Thoracic aorta (tissue), 2 donors: ENCODE measurements at places on chromosomes 3 and 15. TPM values are rescaled to one million over a fixed set of nuclear protein-coding genes. Genes with fewer than 3 reads are reported as not detected.

DNA sequence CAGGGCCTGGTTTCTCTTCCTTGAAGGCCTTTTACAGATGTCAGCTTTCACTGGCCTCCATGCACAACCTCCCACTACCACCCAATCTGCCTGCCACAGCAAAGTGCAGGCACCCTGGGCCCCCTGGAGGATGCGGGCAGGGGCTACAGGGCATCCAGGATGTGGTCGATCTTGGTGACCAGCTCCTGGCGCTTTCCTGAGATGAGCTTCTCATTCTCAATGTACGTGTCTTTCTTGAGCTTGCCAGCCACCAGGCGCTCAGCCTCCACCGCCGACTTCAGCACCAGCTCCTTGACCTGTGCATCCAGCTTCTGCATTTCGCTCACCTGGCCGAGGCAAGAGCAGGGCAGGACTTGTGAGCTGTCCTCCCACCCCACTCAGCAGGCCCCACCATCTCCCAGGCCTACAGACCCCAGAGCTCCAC is 30.3 kb downstream of the RPN1 start:
- DNase-seq = no peak
- H3K27me3 ChIP-seq = no peaks in the 10 kb centered on the region
- peaks cover 40% of the 10 kb centered on the region for H3K36me3 ChIP-seq
- peaks cover 9% of the 10 kb centered on the region for H3K4me1 ChIP-seq

- H3K36me3 ChIP-seq = no peaks in the 10 kb centered on the region
- no peak for DNase-seq
- H3K4me3 ChIP-seq = peak overlapping the region; percentile 92
- peak overlapping the region; percentile 95 for H3K27ac ChIP-seq
These were observed 1.9 kb downstream of the UBP1 start for GRCh38 chr3:33438284-33438668.

DNA sequence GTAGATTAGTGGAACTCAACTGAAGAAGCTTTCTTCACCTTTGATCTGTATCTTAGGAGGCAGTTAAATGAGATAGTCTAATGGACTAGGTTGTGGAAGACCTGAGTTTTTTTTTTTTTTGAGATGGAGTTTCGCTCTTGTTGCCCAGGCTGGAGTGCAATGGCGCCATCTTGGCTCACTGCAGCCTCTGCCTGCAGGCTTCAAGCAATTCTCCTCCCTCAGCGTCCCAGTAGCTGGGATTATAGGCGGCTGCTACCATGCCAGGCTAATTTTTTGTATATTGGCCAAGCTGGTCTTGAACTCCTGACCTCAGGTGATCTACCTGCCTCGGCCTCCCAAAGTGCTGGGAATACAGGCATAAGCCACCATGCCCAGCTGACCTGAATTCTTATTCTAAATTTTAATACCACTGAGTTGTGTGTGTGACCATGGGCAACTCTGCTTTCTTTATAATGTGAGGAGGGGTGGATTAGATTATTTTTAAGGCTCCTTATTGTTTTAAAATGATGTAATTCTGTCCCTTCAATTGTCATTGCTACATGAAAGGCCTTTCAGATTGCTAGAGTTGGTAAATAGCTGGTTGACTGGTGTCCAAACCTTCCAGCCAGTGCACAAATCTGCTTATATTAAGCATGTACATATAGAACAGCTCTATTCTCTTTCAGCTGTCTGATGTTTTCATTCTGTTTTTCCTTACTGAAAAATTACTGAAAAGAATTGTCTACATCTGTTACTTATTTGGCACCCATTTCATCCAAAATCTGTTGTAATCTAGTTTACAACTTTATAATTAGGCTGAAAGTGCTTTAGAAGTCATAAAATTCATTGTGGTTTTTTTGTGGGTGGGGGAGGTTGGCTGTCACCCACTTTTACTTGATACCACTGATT is 2.3 kb downstream of the LNP1 start:
- no peaks in the 10 kb centered on the region for H3K36me3 ChIP-seq
- H3K27me3 ChIP-seq = no peaks in the 10 kb centered on the region
- DNase-seq = no peak
- no peak overlapping the region for H3K27ac ChIP-seq

DNA sequence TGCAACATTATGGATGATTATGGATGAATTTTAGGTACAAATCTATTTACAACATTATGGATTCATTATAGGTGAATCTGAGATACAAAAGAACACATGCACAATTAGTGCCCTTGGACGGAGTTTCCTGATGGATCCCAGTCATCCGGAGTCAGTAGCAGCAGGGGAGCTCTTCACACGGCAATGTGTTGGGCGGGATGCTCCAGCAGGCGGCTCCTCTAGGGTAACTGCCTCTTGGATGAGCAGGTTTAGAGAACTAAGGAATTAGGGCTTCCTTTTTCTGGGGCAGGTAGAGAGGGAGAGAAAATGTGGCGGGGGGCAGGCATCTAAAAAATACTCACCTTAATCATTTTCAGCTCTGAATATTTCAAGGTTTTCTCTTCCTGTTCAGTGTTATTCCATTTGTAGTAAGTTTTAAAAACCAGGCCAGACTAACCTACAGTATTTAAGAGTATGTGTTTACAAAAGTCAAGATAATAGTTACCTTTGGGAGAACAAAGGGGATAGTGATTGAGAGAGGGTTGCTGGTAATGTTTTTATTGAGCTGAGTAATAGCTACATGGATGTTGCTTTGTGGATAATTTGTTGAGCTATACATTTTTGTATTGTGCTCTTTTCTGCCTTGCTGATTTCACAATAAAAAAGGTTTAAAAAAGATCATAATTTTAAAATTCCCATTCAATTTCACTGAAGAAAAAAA is 27.4 kb upstream of the GOLM2 start:
- no peak overlapping the region for H3K27ac ChIP-seq
- H3K27me3 ChIP-seq = no peaks in the 10 kb centered on the region
- H3K36me3 ChIP-seq = no peaks in the 10 kb centered on the region

DNA sequence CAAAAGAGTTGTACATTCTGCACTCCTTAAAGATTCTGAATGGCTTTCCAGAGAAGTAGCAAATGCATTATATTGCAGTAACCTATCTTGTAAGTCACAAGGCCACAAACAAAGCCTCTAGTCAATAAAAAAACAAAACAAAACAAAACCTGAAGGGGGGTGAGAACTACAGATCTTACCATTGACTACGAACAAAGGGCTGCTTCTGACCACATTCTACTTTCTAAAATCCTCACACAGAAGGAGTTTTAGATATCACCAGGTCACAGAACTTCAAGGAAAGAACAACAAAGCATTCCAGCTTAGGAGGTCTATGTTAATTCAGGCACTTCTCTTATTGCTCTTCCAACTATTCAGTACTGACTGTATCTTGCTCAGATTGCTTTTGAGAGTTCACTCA is 343.0 kb downstream of the ZBTB20 start:
- no peak overlapping the region for H3K4me3 ChIP-seq
- DNase-seq = no peak
- no peaks in the 10 kb centered on the region for H3K36me3 ChIP-seq

- DNase-seq = no peak
- H3K4me3 ChIP-seq = no peak overlapping the region
- no peaks in the 10 kb centered on the region for H3K27me3 ChIP-seq
- H3K4me1 ChIP-seq = no peaks in the 10 kb centered on the region
- peaks cover 30% of the 10 kb centered on the region for H3K36me3 ChIP-seq
These were observed 18.7 kb downstream of the UQCC5 start for GRCh38 chr3:52555056-52555455.

DNA sequence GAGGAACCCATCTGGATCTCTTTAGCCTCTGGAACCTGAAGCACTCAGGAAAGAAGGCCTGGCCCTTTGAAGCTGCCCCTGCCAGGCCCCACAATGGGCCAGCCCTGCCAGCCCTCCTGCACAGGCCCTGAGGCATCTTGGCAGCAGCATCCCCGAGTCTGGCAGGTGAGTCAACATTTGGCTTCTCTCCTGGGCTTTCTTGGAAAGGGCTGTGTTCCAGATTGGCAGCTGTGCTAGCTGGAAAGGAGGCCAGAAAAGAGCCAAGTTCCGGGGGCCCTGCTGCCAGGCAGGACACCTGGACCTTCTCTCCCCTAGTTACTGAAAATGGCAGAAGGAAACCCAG is 187.2 kb downstream of the SHQ1 start:
- no peak overlapping the region for H3K4me3 ChIP-seq
- peak; percentile 33 for DNase-seq
- H3K4me1 ChIP-seq = peaks cover 30% of the 10 kb centered on the region
- H3K36me3 ChIP-seq = no peaks in the 10 kb centered on the region

- H3K36me3 ChIP-seq = no peaks in the 10 kb centered on the region
- no peak for DNase-seq
- H3K27ac ChIP-seq = no peak overlapping the region
These were observed 33.0 kb downstream of the SHC4 start for GRCh38 chr15:48930735-48931134.

- H3K36me3 ChIP-seq = no peaks in the 10 kb centered on the region
- no peaks in the 10 kb centered on the region for H3K27me3 ChIP-seq
- H3K4me1 ChIP-seq = no peaks in the 10 kb centered on the region
- H3K4me3 ChIP-seq = no peak overlapping the region
- H3K27ac ChIP-seq = no peak overlapping the region
These were observed 142.2 kb upstream of the ZNF385D start for GRCh38 chr3:21893242-21893641.

LMCD1 gene
- 813 TPM for total RNA-seq

JMJD7 gene
- total RNA-seq = 11.3 TPM

DUOXA1 gene
- 6.8 TPM for total RNA-seq

KLHL40 gene
- total RNA-seq = not detected

HDAC11 gene
- total RNA-seq = 15.8 TPM

ARHGEF26 gene
- total RNA-seq = 96.4 TPM

PATL2 gene
- total RNA-seq = 1.1 TPM

POPDC2 gene
- 35.2 TPM for total RNA-seq

RPL14 gene
- total RNA-seq = 145 TPM
